D721Med (cell line): ENCODE measurements at places on chromosomes 16 and 17.

GRCh38 chr16:2519711-2520080 is 475 bp upstream of the AMDHD2 start:
- no peak for DNase-seq

DNA sequence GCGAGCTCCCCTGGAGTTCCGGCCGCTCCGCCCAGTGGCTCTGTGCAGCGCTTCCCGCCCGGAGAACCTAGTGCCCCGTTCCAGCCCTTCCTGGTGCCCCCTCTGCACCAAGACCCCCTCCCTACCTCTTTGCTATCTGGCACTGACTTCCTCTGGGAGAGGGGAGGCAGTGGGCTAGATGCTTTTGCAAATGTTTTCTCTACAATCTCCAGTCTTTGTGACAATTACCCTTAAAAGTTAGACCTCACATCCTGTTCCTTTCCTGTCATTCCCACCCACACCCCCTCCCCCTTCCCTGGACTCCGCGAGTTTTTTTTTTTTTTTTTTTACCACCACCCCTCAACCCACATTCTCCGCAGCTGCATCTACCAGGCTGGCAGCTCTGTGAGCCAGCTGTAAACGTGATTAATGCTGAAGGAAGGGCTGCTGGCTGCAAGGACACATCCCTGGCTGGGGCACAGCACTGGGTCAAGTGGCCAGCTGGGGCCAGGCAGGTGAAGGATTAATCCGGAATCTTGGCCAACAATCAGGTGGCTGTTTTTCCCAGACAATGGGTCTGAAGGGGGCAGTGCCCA is 101.5 kb downstream of the MGAT5B start:
- DNase-seq, result no peak

GRCh38 chr17:54876656-54877195 is 23.9 kb upstream of the TOM1L1 start:
- no peak for DNase-seq

DNA sequence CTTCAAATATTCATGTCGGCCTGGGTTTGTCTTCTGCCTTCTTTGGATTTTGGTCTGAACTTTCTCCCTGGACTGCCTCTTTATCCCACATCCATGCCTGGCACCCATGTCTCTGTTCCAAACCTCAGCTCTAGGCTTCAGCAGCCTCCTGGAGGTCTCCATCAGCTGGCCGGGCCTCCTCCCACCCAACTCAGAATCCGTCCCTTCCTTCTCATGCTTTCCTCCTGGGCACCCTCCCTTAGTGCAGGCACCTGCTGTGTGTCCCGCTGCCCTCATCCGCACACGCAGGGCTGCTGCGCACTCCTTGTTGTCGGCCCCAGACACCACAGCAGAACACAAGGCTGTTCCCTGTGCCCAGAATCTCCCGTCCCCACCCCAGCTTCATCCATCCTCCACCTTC is 14.0 kb downstream of the LDHD start:
- DNase-seq, result no peak

- no peak for DNase-seq
Measured at GRCh38 chr16:55500530-55501011, 8.3 kb upstream of the LPCAT2 start.

DNA sequence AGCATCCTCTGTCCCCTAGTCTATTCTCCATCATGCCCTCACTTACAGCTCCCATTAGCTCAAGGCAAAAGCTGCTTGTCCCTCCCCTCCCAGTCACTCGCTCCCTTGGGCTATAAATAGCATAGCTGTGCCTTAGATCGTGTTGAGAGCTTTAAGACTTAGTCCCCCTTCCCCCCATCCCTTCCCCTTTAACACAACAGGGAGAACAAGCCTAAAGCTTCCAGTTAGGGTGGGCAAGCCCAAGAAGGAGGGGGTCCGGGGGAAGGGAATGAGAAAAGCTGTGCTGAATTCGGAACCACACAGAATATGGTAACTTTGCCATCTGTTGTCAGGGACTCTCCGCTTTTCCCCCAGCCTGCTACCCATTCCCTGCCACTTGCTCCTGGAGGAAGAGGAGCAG is 4.9 kb upstream of the HIGD1B start:
- no peak for DNase-seq

- no peak for DNase-seq
Measured at GRCh38 chr16:75308011-75308410, 56.6 kb upstream of the BCAR1 start.

DNA sequence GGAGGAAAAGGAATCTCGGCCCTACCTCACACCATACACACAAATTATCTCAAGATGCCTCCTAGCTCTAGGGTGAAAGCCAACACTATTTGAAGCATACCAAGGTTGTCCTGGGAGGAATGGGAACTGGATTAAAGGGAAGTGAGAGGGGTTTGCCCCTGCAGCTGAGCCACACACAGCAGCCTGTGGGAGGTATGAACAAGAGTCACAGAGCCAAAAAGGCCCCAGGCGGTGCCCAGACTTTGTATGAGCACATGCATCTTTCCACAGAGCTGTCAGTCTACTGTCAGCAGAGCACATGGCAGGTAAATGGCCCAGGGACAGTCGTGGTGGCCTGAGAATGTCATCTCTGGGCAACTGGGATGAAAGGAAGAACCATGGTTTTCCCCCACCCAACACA is 31.0 kb upstream of the RCVRN start:
- no peak for DNase-seq

GRCh38 chr16:11979013-11979672 is 2.6 kb downstream of the SNX29 start:
- no peak for DNase-seq

GRCh38 chr16:29825145-29826044 is 5.1 kb downstream of the MVP start:
- peak; percentile 88 for DNase-seq

GRCh38 chr17:1039511-1040215 is 42.7 kb downstream of the TIMM22 start:
- no peak for DNase-seq

- no peak for DNase-seq
Measured at GRCh38 chr17:30372755-30373154, 6.0 kb upstream of the CPD start.

DNA sequence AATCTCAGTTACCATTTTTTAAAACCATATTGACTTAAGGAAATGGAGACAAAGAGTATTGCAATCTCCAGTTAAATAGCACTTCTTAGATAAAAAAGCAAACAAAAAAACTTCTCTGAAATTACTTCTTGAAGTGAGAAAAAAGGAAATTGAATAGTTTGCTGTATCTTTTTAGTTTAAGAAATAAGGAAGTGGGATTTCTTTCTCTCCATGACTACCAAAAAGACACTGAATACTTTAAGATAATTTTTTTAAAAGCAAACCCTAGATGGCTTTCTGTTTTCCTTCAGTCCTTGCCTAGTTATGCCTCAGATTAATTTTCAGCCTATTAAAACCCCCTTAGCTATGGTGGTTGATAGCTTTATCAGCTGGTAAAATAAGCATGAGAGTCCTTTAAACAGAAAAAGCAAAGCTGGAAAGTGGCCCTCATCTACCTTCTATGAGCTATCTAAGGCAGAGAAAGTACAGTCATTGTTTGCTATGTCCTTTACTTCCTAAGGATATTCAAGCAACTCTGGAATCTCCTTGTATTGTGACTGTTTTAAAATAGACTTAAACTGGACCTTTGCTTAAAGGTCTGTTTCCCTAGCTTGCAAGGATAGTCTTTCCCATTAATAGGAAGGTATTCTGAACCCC is 28.6 kb downstream of the TPPP3 start:
- DNase-seq, result no peak

- DNase-seq, result no peak
Measured at GRCh38 chr17:40830085-40830776, 7.8 kb upstream of the KRT10 start.

- no peak for DNase-seq
Measured at GRCh38 chr17:73480740-73481139, 163.5 kb downstream of the SDK2 start.

DNA sequence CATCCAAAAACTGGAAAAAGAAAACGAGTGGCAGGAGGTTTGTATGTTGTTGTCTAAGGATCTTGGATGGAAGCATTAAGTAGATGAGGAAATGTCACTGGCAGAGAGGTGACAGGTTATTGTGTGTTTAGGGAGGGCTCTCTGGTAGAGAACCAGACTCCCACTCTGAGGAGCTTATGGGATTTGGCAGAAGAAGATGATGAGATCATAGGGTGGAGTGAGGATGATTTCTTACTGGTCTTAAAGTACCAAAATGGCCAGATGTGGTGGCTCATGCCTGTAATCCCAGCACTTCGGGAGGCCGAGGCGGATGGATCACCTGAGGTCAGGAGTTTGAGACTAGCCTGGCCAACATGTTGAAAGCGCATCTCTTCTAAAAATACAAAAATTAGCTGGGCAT is 9.0 kb downstream of the WWOX start:
- DNase-seq, result no peak

DNA sequence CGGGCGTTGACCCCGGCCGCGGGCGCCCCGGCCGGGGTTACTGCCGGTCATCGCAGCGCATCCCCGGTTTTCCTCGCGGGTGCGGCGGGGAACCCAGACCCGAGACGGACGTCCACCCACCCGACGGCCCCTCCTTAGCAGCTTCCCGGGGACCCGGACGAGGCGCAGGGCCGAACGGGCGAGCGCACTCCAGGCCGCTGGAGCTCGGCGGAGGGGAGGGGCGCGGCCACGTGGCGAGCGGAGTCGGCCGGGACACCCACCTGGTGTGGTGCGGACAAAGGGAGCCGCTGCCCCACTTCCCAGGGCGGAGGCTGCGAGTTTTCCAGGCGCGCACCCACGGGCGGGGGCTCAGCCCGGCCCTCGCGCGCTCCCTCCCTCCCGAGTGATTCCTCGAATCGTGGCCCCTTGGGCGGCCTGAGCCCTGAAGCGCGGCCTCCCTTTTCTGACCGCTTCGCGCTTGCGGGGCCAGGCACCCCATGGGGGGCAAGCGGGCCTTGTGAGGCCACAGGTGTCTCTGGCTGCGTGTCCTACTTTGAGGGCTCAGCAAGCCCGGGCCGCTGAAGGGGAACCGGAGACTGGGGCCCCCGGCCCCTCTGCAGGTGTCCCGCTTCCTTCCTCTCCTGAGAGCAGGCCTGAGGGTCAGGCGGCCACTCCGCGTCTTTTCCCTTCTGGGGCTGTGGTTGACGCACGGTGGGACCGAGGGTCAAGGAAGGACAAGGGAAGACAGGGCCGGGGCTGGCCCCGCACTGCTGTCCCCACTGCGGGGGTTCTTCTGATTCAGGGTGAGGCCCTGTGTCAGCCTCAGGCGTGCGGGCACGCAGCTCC is 1.1 kb upstream of the FASN start:
- DNase-seq, result no peak

GRCh38 chr17:36949461-36949927 is 740 bp downstream of the AATF start:
- no peak for DNase-seq

- DNase-seq, result no peak
Measured at GRCh38 chr17:47301161-47301560, 22.6 kb upstream of the EFCAB13 start.

DNA sequence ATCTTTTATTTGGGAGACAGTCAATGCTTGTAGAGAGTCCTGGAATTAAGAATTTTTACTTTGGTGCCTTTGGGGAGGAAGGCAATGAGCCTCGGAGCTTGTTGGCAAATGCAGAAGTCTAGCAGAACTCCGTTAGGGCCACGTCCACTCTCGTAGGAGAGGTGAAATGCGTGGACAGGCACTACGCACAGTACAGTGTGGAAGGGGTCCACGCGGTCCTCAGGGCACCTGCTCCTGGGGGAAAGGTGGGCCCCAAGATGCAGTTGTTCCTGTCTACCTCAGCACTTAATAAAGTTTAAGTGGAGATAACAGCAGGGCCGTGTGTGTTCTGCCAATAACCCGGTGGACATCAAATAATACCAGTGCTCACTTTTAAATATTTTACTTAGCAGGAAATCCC is 1.8 kb downstream of the RAB11FIP3 start:
- no peak for DNase-seq

DNA sequence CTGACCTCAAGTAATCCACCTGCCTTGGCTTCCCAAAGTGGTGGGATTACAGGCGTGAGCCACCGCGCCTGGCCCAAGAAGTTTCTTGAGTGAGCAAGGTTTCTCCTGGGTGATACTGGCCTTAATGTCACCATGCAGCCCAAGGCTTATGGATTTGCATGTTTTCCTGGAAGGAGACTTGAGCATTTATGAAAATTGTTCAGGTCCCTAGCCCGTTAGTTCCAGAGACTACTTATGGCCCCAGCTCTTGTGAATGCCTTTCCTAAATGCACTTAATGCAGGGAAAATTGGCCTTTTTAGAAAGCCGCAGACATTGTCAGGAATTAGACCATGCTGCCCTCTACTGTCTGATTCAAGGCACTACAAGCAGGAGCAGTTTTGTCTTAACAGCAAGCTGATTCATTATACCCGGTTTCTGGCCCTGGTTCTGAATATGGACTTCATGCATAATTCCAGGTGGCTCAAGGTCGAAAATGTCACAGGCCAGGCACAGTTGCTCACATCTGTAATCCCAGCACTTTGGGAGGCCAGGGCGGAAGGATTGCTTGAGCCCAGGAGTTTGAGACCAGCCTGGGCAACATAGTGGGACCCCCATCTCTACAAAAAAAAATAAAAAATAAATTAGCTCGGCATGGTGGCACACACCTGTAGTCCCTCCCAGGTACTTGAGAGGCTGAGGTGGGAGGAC is 91.3 kb downstream of the SNX29 start:
- peak; percentile 58 for DNase-seq

- DNase-seq, result no peak
Measured at GRCh38 chr17:59149051-59149450, 5.9 kb downstream of the SKA2 start.

GRCh38 chr16:17780181-17780580 is 309.4 kb upstream of the XYLT1 start:
- no peak for DNase-seq

GRCh38 chr17:40525294-40525693 is 23.9 kb upstream of the TNS4 start:
- no peak for DNase-seq

DNA sequence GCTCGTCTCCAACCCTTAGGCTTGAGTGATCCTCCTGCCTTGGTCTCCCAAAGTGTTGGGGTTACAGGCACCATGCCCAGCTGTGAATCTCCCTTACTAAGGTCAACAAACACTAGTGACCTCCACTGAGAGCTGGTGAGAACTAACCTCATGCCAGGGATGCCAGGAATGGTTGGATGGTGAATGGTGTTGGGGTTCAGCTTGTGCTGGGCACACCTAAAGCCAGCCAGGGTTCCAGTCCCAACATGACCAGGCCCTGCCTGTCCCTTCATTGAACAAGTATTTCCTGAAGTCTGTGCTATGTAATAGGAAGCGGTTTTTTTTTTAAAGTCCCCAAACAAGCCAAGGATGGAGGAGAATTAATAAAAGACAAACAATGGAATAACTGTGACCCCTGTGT is 56.0 kb upstream of the TOB1 start:
- DNase-seq, result no peak

GRCh38 chr16:89842471-89843408 is 14.5 kb downstream of the SPIRE2 start:
- no peak for DNase-seq

GRCh38 chr17:75592348-75593020 is 4.9 kb downstream of the MYO15B start:
- DNase-seq, result no peak
